OCI-M1 (cell line): ENCODE measurements at places on chromosomes 7 and 10.

DNA sequence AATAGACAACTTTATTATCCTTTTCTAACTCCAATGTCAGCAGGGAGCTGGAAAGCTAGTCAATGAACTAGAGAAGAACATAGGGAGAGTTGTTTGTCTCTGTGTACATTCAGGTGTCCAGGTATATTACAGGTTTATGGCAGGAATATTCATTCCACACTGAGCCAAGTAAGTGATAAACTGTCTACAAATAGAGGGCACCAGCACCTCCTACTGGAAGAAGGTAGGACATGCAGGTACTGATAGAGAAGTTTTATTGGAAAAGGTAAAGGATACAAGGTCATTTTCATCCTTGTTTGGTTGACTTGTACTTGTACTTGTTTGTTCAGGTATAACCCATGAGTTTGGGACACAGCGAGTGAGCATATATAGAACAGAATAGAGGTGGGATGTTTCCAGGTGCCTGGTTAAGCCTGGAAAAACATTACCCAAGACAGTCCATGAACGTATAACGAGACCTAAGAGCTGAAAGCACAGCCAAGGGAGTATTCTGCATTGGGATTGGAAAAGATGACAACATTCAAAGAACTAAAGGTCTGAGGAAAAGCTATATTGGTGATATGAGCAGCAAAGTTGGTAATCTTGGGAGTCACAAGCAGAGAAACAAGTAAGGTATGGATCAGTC is 61.4 kb upstream of the PPP1R3C start:
- DNase-seq: peak; percentile 77

DNA sequence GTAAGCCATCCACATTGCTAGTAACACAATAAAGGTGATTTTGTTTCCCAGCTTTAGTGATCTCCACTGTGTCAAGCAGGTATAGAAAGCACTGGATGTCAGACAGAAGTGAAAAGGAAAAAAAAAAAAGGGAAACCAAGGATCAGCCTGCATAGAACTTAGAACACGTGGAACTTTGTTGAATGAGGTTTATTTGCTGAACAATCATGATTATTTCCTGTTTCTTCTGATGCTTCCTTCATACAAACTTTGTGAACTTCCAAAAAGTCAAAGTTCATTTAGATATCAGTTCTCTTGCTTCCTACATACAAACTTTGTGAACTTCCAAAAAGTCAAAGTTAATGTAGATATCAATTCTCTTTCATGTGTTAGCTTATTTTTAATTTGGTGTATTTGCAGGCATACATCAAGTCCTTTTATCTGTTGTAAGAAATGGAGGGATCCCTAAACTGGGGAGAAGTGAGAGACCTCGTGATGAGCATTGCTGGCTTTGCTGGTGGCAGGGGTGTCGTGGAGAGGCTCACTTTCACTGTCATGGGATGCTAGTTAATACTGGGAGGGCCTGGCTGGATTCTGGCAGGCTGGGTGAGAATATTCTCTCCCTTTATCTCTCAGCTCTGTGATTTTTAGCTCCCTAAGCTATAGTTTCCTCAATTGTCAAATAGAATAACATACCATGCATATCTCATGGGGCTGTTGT is 298.4 kb downstream of the INHBA start:
- no peak for DNase-seq

DNA sequence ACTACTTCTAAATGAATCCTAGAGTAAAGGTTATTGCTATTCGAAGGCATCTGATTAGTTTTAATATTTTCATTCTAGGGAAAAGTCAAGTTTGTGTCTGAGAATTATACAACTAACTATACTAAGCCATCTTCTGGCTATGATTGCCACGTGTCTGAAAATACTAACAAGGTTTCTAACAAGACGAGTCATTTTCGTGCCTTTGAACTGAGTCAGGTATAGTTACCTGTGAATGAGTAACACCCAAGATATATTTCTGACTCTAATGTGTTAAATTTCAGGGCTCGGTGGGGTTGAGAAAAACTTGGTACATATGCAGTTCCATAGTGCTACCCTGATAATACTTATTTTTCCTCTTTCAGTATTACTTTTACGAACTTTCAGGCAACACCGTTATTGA is 35.5 kb downstream of the TASOR2 start:
- DNase-seq: no peak

DNA sequence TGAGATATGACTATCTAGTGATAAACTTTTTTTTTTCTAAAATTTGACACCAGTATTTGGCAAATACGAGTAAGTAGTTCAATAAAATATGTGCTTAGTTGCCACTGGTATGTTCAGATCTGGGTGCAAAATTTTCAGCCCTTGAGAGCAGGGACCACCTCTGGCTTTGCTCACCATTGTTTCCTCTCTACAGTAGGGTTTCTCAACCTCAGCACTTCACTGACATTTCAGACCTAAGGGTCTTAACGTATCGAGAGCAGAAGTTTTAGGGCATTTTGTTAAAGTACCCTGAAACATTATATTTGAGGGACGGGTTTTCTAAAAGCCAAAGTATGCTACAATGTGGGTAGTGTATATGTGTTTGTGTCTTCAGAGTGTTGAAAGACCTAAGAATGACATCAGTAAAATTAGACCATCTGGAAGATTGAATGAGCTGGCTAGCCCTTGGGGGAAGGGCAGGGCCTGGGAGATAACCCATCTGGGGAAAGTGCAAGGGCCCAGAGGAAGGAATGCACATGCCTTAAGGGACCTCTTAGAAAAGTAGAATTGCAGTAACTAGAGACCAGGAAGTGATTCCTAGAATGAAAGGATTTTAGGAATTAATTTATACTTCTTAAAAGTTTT is 11.8 kb downstream of the BZW2 start:
- DNase-seq: peak; percentile 89

GRCh38 chr10:22444219-22444788 is 99.0 kb downstream of the SPAG6 start:
- no peak for DNase-seq
